ENCODE measurements at places on chromosomes 1 and 21.

DNA sequence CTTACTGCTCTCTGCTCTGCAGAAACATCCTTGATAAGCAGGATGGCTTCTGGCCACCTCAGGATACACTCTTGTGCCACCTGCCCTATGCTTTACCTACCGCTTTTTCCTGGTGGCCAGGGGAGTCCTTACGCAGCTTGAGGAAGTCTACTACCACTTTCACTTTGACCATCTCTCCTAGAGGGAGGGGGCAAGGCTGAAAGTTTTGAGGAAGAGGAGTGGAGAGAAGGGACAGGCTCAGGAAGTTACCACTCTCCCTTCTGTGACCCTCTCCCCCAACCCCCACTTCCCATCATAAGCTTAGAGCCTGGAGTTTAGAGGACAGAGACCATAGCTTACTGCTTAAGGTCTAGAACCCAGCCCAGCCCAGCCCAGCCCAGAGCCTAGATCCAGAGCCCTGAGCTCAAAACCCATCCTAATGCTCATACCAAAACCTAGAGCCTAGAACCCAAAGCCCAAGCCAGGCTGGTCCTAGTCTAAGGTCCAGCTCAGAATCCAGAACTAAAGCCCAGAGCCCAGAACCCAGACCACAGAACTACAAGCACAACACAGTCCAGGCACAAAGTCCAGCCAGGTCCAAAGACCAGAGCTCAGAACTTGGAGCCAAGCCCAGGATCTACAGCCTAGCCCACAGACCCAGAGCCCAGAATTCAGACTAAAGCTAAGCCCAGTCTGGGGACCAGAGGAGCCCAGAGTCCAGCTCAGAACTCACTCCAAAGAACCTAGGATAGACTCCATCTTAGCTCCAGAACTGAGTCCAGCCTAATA, 18.0 kb upstream of the MFSD2A start:
- DNase-seq, result no peak

GRCh38 chr1:10935246-10935645, 77.2 kb upstream of the TARDBP start:
- DNase-seq, result no peak

DNA sequence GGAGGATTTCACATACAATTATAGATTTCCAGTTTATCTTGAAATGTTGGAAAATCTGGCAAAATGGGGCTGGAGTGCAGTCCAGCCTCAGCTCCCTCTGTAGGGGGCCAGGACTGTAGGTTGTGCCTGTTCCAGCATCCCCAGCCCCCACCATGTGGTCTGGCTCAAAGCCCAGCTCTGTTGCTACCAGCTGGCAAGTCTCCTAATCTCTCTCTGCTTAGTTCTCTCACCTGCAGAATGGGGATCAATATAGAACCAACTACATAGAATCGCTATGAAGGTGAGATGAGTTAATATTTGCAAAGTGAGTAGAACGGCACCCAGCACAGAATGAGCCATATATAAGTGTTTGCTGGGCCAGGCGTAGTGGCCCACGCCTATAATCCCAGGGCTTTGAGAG, 50.0 kb upstream of the TARDBP start:
- no peak for DNase-seq

GRCh38 chr1:16605532-16606505, 7.5 kb downstream of the NBPF1 start:
- DNase-seq, result no peak

- no peak for DNase-seq
These were observed 30.9 kb downstream of the LAMB3 start for GRCh38 chr1:209621286-209621685.

GRCh38 chr1:47532921-47533792, 95.3 kb downstream of the FOXD2 start:
- peak; percentile 58 for DNase-seq

DNA sequence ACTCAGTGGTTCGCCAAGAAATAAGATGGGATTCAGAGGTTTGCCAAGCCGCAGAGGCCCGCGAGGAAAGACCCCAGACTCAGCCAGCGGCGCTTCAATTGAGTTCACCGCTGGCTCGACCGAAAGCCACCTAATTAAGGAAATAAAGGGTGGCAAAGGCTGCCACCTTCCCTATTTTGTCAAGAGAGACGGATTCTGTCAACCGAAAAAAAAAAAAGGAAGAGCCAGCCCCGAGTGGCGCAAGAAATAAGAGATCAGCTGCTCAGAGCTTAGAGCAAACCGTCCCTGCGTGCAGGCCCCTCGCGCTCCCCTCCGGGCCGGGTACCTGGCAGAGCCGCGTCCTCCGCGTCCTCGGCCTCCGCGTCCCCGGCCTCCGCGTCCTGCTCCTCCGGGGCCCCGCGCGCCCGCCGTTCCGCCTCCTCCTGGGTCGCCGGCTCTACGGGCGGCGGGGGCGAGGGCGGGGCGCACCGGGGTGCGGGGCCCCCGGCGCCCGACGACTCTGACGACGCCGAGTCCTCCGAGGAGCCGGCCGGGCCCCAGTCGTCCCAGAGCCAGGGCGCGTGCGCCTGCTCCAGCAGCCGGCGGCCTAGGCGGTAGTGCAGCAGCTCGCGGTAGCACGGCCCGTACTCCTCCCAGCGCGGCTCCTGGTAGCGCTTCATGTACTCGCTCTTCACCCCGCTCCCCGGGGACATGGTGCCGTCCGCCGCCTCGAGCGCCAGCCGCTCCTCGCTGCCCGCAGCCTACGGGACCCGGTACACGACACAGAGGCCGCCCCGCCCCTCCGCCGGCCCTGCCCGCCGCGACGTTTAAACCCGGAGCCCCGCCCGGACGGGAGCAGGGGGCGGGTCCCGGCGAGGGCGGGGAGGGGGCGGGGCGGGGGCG, 832 bp downstream of the CCSAP start:
- peak; percentile 57 for DNase-seq

DNA sequence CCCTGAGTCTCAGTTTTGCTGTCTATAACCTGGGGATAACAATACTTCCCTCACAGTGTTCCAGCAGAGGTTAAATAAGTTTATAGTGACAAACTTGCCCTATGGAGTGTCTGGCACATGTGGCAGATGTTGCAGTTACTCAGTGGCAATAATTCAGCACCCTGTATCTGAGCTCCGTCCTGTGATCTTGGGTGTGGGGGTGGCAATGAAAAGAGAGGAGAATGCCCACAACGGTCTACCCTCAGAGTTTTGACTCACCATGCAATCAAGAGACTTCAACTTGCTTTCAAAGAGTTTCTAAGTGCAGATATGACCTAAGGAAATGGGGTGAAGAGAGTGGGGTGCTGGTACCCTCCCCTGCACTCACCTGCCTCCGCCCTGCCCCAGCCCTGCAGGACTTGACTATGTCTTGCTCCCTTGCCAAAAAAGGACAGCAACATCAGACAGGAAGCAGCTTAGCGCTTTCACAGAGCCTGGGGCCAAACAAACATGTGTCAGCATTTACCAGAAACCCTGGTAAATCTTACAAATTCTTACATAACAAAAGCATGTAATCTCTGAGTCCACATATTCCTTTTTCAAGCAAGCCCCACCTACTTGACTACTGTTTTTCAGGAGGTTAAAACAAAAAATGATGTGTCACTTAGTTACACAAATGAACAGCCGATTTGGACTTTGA, 185.1 kb upstream of the CAMK1G start:
- peak; percentile 51 for DNase-seq

GRCh38 chr1:2505461-2505994, 20.9 kb downstream of the PANK4 start:
- DNase-seq, result no peak

GRCh38 chr21:39048574-39048973, 134.7 kb downstream of the PSMG1 start:
- no peak for DNase-seq

- DNase-seq, result no peak
These were observed 215.2 kb downstream of the SLC45A1 start for GRCh38 chr1:8533124-8533523.

GRCh38 chr1:56644919-56645676, at the start of gene PRKAA2:
Gene PRKAA2, plus strand, starts transcription at chr1:56645314. Its CDS starts 74 bp downstream, at chr1:56645388.
- no peak for DNase-seq

GRCh38 chr1:7084232-7084894, 299.1 kb downstream of the CAMTA1 start:
- DNase-seq, result no peak

DNA sequence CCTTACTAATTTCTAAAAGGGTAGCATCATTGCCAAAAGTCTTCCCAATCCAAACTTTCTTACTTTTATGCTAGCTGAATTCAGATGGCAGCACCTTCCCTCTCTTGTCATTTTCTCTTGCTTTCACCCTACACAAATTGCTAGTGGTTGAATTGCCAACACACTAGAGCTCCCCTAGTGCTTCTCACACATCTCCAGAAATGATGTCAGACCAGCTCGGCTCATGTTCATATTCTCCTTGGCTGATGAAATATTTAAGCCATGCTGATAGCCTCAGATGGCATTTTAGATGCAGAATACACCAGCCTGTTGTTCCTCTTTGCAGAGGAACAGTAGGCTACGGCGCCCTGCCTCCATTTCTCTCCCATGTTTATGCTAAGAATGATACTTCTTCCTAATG, 256.9 kb downstream of the PTBP2 start:
- no peak for DNase-seq

- DNase-seq, result no peak
These were observed 114.1 kb downstream of the VPS13D start for GRCh38 chr1:12343823-12344487.

GRCh38 chr1:185570962-185571361, 163.2 kb upstream of the HMCN1 start:
- no peak for DNase-seq

DNA sequence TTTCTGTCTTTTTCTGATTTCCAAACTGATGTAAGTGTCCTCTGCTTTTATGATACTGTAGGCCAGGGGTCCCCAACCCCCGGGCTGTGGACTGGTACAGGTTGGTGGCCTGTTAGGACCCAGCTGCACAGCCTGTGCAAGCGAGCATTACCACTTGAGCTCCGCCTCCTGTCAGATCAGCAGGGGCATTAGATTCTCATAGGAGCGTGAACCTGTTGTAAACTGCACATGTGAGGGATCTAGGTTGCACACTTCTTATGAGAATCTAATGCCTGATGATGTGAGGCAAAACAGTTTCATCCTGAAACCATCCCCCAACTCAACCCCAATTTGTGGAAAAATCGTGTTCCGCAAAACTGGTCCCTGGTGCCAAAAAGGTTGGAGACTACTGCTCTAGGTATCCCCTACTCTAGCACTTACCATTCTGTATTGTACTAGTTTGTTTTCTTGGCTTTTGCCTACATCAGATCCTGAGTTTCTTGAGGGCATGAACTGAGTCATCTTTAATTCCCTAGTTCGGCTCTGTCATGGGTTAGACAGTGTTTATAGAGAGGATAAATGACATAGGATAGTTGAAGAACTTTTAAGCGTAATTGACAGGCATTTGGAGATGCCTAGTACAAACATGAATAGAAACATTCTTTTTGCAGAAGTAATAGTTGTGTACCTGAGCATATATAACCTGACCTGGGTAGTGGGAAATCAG, 4.1 kb downstream of the ABCD3 start:
- no peak for DNase-seq

DNA sequence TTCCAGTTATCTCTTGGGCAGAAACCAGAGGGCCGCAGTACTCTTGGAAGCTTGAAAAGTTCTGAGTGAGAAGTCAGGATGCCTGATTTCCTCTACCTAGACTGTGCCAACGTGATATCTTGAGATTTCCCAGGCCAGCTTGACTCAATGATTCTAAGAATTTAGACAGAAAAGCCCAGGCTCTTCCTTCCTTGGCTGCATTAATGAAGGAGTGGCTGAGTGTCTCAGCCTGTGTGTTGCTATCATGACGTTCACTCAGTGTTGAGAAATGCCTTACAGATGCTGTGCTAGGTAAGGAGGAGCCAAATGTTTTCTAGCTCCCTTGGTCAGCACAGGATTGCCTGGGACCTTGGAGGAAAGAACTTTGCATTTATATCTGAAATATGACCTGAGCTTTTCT, 454.1 kb upstream of the USP24 start:
- DNase-seq, result no peak

GRCh38 chr1:156232201-156232894, 9.6 kb upstream of the BGLAP start:
- DNase-seq, result no peak

GRCh38 chr1:108692724-108693655, 880 bp downstream of the PRPF38B start:
- peak; percentile 65 for DNase-seq

DNA sequence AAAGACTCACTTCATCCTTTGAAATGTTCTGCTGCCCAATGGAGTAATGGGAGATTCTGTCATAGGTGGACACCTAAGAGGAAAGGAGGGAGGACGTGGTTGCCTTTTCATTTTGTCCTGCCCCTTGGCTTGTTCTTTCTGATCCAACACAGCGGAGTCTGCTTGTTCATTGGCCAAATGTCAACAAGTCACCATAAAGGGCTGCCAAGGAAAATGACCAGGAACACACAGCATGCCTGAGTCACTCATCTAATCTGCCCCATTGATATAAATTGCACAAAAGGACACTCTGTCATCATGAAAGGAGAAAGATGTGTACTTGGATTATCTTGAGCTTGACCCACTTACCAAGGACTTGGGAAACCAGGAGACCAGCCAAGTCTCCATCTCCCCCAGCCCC, 422.9 kb downstream of the SETD4 start:
- no peak for DNase-seq

GRCh38 chr1:67460676-67461500, 30.7 kb upstream of the SERBP1 start:
- DNase-seq, result no peak

DNA sequence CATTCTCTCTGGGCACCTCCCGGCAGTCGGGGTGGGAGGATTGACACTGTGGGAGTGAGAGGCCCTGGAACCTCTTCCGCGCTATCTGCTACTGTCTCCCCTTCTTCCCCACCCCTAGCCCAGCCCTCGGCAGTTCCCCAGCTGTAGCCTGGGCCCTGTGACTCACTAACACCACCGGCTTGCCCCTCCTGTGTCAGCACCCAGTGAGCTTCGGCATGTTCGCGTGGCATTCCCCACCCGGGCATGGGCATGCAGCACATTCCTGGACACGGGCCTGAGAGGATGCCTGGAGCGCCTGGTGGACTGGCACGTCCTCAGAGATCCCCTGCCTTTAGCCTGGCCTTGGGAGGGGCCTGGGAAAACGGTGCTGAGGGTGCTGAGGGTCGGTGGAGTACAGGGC, 1.3 kb downstream of the CDK18 start:
- DNase-seq, result no peak

DNA sequence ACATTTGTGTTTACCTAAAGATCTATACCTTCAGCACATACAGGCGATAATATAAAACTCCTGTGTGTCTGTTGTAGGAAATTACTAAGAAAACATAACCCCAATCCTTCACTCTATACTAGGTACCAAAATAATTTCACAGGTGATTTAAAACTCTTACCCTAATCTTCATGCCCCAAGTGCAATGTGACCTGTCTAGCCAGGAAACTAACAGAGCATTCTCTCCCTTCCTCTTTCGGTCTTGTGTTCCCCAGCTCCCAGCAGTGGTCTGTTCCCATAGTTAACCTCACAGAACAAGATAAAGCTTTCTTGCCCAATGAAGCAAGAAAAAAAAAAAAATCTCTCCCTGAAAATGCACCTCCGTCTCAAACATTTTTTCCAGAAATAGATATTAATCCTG, 493.5 kb downstream of the DPYD start:
- no peak for DNase-seq

GRCh38 chr1:15310544-15310943, 63.5 kb downstream of the FHAD1 start:
- no peak for DNase-seq

- DNase-seq, result no peak
These were observed 48.6 kb downstream of the FNBP1L start for GRCh38 chr1:93496520-93496919.
